A549 treated with GW870086 at 1 μM for 4 hours (cell line): ENCODE measurements at places on chromosomes 4 and X. TPM values are rescaled to one million over a fixed set of nuclear protein-coding genes. Genes with fewer than 3 reads are reported as not detected.

PCDH10 gene
- 0.06 to 0.19 TPM (median 0.11 TPM) in 5 replicates for total RNA-seq

FAM9C gene
- total RNA-seq = 0.13 TPM in 1 of 5 replicates, not detected in the others

USP17L17 gene
- not detected in 5 replicates for total RNA-seq

SLC4A4 gene
- 0.91 to 1.7 TPM (median 1.2 TPM) in 5 replicates for total RNA-seq

SMIM43 gene
- 0.23 to 0.49 TPM (median 0.28 TPM) in 5 replicates for total RNA-seq
